Muscle of leg (tissue), 16 donors: ENCODE measurements at places on chromosomes 4 and X.

GRCh38 chrX:997631-998137 is 214.8 kb downstream of the CRLF2 start:
- no peak for DNase-seq

GRCh38 chrX:74259885-74260491 is 44.0 kb upstream of the ZCCHC13 start:
- no peak for DNase-seq

GRCh38 chrX:45003085-45003484 is 130.1 kb downstream of the KDM6A start:
- DNase-seq = no peak

DNA sequence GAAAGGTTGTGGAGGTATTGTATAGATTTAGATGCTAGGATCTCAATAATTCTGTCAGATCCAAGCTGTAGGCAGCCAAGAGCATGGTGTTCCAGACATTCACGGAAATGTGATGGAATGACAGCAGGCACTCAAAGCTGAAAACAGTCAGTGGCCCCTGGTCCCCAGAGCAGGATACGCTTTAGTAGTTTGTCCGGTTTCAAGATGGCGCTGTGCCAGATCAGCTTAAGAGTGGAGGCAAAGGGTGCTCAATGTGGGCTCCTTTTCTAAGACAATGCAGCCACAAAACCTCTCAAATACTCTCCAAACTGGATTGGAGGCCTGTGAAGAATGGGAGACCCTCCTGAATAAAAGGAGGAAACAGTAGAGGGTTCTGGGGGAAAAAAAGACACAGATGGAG is 291.2 kb upstream of the HS3ST1 start:
- no peak for DNase-seq

DNA sequence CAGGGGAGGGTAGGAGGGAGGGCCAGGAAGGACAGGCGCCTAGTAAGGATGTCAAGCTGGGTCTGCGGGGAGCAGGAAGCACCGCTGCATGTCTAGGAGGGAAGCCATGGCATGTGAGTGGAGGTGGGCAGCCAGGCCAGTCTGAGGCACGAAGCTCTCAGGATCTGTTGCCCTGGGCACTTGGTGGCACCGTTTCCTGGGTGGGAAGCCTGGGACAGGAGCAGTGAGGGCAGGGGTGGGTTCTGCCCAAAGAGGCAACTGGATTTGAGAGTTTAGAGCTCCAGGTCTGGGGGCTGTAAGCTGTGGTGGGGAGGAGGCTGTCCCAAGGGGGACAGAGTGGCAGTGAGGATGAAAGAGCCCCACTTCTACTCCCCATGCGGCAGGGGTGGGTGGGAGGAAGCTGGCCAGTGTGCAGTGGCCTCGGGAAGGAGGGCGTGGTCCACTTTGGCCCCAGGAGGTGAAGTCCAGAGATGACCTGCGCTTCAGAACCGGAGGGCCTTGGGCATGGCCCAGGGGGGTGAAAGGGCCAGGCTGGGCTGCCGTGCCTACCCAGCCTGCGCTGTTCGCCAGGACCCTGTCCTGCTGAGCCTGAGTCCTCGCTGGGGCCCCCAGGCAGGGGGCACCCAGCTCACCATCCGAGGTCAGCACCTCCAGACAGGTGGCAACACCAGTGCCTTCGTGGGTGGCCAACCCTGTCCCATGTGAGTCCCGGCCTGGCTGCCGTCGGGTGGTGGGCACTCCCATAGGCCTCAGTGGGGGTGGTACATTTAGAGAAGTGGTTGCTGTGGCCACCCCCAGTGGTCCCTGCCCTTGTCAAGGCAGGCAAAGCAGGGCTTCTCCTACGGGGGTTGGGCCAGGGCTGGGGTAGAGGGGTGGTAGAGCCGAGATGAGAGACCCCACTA is 8.3 kb upstream of the SRPK3 start:
- no peak for DNase-seq

DNA sequence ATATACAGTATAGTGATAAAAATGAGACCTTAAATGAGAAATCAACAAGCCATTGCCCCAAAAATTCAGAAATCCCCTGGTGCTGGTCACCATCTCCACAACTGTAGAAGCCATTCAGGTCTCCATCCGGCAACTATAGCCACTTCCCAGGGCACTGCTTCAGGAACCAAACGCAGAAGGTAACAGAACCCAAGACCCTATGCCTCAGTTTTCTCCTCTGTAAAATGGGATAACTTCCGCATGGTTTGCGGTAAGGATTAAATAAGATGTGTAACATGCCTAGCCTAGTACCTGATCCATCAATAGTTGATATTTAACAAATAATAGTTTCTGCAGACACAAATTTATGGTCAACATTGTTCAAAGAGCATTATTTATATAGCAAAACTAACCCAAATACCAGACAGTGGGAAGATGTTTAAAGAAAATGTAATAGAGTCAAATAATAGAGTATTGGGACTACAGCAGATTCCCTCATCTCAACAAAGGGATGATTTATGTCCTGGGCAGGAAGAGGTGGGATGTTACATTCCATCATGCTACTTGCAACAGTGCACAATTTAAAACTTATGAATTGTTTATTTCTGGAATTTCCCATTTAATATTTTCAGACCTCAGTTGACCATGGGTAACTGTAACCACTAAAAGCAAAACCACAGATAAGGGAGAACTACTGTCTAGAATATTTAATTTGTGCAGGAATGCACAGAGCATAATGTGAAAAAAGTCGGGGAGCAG is 30.0 kb downstream of the IRF2 start:
- DNase-seq = no peak

DNA sequence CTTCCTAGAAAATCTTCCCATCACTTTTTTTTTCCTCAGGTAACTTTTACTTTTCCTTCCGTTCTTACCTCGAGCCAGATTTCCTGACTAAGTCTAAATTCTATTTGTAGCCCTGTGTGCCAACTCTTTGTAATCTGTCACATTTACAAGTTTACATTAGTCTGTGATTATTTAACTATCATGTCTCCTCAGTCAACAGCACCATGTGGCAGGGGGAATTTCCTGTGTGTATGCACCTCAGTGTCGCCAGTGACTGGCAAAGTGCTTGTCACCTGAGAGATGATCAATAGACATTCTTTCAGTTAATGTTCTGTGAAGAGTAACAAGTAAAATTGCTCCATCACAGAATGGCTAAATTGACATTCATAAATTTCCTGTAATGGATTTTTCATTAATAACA is 468.5 kb downstream of the PDGFC start:
- DNase-seq = no peak

- peak; percentile 28 for DNase-seq
These were observed 37.7 kb upstream of the RAB33B start for GRCh38 chr4:139416073-139416673.

GRCh38 chrX:55867181-55867651 is 149.7 kb downstream of the RRAGB start:
- DNase-seq = peak; percentile 0
